ENCODE measurements at places on chromosomes 16 and 17. TPM values are rescaled to one million over a fixed set of nuclear protein-coding genes. Genes with fewer than 3 reads are reported as not detected.

IL17C gene
- total RNA-seq: 0.33 TPM

NTN1 gene
- 0.65 TPM for total RNA-seq

KLHL11 gene
- 29.8 TPM for total RNA-seq

PRR29 gene
- 0.33 TPM for total RNA-seq

GP1BA gene
- not detected for total RNA-seq

TTLL6 gene
- not detected for total RNA-seq

EVPLL gene
- not detected for total RNA-seq

PRSS33 gene
- not detected for total RNA-seq

NPIPA3 gene
- total RNA-seq: 0.33 TPM

CCDC200 gene
- not detected for total RNA-seq

PIK3R5 gene
- not detected for total RNA-seq

ZP2 gene
- not detected for total RNA-seq

CALB2 gene
- not detected for total RNA-seq

SMYD4 gene
- 10.7 TPM for total RNA-seq

RNF222 gene
- total RNA-seq: not detected

CA4 gene
- not detected for total RNA-seq

SARM1 gene
- 6.2 TPM for total RNA-seq

WDR81 gene
- 21.2 TPM for total RNA-seq

ZDHHC1 gene
- total RNA-seq: 8.5 TPM

NXPH3 gene
- 1.6 TPM for total RNA-seq

SGSH gene
- total RNA-seq: 33.0 TPM

RNU2-1 gene
- not detected for total RNA-seq

TMEM235 gene
- not detected for total RNA-seq

CCL16 gene
- 0.65 TPM for total RNA-seq

SPIRE2 gene
- 1.1 TPM for total RNA-seq

SOX15 gene
- total RNA-seq: 0.33 TPM

MMP2 gene
- 78.7 TPM for total RNA-seq

USP31 gene
- total RNA-seq: 27.1 TPM

CHST4 gene
- not detected for total RNA-seq

TSNAXIP1 gene
- total RNA-seq: 0.33 TPM

IGSF6 gene
- not detected for total RNA-seq

CCL2 gene
- 431 TPM for total RNA-seq

CHP2 gene
- not detected for total RNA-seq

ZNF830 gene
- 7.8 TPM for total RNA-seq

CHRNE gene
- total RNA-seq: 0.65 TPM

CRISPLD2 gene
- total RNA-seq: 0.38 TPM

PAQR4 gene
- total RNA-seq: 13.9 TPM

JUP gene
- 258 TPM for total RNA-seq

TBC1D26 gene
- total RNA-seq: not detected

NPTX1 gene
- 0.29 TPM for total RNA-seq

KCNH6 gene
- total RNA-seq: not detected

PRSS27 gene
- total RNA-seq: 1.1 TPM

SKAP1 gene
- total RNA-seq: 0.65 TPM

PERCC1 gene
- total RNA-seq: 0.19 TPM

QPRT gene
- total RNA-seq: 0.10 TPM

Data from vein endothelial cell (primary cell).